Stimulated activated naive CD4-positive, alpha-beta T cell (primary cell): ENCODE measurements at places on chromosomes 5 and 9.
A peak's percentile ranks its signal among the peaks of the same experiment; 100 is the strongest.

DNA sequence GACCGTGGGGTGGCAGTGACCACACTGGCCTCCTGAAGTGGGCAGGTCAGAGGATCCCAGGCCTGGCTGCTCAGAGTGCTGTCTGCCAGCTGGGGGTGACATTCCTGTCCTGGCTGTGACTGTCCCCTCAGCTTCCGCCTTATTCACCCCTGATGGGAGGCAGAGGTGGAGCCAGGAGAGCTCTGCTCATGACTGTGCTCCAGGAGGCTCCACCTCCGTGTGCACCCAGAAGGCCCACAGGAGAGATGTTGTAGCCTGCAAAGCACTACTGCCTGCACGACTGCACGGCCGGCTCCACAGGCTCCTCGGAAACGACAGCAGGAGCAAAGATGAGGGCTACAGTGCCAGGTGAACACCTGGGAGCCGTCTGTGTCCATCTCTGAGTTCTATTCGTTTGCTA is 60.9 kb downstream of the ROPN1L start:
- no peak for DNase-seq

DNA sequence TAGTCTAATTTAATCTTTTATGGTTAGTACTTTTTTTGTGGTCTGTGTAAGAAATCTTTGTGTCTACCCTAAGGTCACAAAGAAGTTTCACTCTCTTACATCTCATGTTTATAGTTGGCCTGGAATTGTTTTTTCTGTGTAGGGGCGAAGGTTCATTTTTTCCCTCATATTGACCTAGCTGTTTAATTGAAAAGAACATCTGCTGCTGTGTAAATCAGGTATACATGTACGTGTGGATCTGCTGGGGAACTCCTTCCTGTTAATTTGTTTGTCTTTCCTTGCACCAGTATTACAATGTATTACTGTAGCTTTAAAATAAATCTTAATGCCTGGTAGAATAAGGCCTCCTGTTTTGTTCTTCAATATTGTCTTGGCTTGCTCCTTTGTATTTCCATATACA is 37.8 kb downstream of the EXOSC2 start:
- DNase-seq: no peak

GRCh38 chr5:96331210-96331609 is 101.8 kb downstream of the PCSK1 start:
- DNase-seq: no peak

DNA sequence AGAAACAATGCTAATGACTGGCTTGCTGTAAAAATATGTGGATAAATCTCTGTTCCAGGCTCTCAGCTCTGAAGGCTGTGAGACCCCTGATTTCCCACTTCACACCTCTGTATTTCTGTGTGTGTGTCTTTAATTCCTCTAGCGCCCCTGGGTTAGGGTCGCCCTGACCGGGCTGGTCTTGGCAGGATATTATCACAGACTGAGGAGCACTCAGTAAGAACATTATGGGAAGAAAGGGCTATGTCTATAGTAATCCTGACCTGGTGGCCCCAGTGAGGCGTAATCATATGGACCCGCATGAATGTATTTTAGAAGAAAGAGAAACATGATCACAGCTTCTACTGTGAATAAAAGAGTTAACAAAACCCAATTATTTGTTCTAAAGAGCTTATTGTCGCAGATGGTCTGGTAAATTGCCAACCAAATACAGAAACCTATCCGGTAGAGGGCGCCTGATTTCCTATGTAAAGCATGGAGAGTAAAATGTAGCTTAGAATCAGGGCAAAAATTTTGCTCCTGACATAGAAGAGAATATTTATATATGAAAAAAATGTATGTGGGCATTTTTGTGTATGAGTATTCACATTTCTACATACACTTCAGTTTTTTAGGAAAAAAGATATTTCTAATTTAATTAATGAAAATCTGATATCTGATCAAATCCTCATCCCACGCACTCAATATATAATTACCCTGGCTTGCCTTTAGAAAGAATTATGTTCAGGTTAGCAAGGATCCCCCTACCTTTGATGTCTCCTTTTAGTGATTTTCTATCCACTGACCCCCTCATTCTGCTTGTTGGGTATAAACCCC is 5.8 kb upstream of the IFNA1 start:
- DNase-seq: peak; percentile 63

DNA sequence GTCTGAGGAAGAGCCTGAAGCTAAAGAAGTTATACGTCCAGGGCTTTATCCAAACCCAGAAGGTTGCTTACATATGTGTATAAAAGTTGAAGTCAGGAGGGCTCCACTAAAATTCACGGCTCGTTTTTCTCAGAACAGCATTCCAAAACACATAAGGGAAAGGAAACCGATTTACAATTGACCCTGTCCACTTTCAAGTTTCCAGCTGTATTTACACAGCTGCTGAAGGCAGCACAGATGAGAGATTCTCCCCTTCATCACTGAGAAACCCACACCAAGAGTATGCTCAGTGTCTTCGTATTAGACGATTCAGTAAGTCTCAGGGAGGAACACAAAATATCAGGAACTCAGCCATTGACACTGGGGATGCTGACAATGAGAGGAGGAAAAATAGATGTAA is 5.9 kb upstream of the NREP start:
- DNase-seq: no peak

GRCh38 chr9:135229701-135230385 is 142.4 kb downstream of the OLFM1 start:
- no peak for DNase-seq

- no peak for DNase-seq
Observed at GRCh38 chr5:115470921-115471320, 73.7 kb downstream of the FEM1C start.

- DNase-seq: peak; percentile 25
Observed at GRCh38 chr9:113155911-113156588, 5.2 kb downstream of the SLC31A2 start.

GRCh38 chr5:167793700-167794099 is 497.7 kb upstream of the WWC1 start:
- DNase-seq: no peak

DNA sequence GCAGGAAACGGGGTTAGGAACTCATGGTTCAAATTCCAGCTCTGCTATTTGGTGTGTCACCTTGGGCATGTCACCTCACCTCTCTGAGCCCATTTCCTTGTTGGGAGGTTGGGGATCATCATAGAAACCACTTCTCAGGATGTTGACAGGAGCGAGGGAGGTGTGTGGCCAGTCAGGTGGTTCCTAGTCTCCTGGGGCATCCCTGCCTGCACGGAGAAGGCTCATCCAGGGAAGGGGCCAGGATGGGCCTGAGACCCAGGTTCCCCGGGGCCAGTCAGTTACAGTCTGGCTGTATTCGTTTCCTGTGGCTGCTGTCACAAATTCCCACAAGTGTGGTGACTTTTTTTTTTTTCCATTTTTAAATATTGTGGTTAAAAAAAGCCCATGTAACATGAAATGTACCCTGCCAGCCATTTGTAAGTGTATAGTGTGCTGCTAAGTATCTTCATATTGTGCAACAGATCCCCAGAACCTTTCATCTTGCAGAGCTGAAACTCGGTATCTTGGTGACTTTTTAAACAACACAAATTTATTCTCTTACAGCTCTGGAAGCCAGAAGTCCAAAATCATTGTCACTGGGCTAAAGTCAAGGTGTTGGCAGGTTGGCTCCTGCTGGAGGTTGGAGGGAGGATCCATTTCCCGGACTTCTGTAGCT is 78.7 kb upstream of the UNC5A start:
- no peak for DNase-seq

DNA sequence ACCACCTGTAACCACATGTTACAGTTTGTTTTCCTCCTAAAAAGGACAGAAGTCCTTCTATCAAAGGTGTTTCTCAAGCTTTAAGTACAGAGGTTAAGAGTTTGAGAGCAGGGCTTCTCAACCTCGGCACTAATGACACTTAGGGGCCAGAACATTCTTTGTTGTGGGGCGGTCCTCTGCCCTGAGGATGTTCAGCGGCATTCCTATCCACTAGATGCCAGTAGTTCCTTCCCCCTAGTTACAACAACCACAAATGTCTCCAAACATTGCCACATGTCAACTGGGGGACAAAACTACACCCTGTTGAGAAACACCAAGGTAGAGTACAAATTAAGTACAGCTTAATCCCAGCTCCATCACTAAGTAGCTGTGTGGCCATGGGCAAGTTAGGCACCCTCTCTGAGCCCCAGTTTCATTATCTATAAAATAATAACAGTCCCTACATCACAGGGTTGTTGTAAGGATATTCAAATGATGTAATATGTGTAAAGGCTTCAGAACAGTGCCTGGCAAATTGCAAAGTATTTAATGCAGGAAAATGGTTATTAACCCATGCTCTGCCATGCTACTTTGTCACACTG is 44.6 kb downstream of the PIP5K1B start:
- no peak for DNase-seq

- DNase-seq: no peak
Observed at GRCh38 chr9:14584571-14584970, 108.7 kb downstream of the ZDHHC21 start.

DNA sequence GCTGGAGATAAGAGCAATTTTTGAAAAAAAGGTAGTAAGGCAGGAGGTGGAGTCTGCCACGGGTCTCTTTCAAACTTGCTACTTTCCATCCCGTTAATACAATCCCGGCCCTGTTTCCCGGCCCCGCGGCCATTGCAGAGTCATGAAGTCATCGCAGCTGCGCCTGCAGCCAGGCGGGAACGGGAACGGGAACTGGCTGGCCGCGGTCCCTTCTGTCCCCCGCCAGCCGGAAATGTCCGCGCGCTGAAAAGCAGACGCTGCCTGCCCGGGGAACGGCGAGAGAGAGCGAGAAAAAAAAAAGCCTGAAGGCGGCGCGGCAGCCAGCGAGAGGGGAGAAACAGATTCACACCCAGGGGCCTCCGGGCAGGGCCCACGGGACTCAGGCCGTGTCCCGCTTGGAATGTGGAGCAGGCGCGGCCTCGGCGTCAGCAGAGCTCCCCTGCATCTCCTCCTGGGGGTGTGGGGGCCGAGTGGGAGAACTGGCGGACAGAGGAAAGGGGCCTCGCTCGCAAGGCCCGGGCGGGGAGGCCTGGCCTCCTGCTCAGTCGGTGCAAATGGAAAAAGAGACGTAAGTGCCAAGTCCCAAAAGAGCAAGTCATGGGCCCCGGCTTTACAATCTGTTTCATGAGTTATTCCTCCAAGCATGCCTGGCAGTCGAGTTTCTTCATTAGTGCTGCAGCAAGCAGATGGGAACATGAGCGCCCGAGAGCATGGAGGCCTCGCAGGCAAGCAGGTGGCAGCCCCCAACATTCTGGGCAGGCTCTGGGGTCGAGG is 201.2 kb upstream of the GAS1 start:
- no peak for DNase-seq

DNA sequence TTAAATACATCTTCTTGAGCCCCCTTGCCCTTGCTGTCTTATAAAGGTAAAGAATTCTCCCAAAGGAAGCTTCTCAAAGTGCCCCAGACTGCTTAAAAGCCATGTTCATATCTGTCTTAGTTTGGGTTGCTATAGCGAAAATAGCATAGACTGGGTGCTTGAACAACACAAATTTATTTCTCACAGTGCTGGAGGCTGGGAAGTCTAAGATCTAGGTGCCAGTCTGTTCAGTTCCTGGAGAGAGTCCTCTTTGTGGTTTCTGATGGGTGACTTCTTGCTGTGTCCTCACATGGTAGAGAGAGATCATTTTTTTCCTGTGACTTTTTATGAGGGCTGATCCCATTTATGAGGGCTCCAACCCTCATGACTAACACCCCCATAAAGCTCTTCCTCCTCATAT is 486.7 kb upstream of the ADAMTS16 start:
- DNase-seq: no peak

DNA sequence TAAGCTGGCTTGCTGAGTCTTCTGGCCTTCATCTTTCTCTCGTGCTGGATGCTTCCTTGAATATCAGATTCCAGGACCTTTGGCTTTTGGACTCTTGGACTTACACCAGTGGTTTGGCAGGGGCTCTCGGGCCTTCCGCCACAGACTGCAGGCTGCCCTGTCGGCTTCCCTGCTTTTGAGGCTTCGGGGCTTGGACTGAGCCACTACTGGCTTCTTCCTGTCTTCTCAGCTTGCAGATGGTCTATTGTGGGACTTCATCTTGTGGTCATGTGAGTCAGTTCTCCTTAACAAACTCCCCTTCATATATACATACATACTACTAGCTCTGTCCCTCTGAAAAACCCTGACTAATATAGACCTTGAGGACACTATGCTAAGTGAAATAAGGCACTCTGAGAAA is 78.3 kb upstream of the SSBP2 start:
- DNase-seq: no peak

GRCh38 chr5:97044052-97044451 is 98.4 kb downstream of the LIX1 start:
- no peak for DNase-seq

DNA sequence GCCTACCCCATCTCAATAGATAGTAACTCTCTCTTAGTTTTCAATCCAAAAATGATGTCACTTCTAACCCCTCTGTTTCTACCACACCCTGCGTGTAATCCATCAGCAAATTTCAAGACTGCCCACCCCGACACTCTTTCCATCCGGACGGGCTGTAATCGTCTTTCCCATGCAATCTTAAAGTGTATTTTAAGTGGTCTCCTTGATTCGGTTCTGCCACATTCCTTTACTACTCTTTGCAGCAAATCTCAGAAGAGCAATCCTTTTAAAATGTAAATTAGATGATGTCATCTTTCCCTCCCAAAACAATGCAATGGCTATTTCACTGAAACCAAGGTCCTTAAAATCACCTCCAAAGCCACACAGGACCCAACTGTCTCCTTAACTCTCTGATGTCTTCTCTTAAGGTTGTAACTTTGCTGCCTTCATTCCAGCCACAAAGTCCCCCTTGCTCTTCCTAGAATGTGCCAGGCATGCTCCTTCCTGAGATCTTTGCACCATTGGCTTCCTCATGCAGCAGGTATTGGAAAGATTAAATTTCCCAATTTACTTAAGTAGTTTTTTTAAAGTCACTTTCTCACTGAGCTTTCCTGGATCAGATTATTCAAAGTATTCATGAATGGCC is 932.5 kb upstream of the WWC1 start:
- DNase-seq: no peak

- DNase-seq: no peak
Observed at GRCh38 chr9:31255211-31255610, 1129.2 kb upstream of the ACO1 start.

GRCh38 chr9:113910036-113910639 is 34.0 kb downstream of the ZNF618 start:
- DNase-seq: no peak

- DNase-seq: no peak
Observed at GRCh38 chr5:159444441-159445082, 114.3 kb upstream of the IL12B start.

GRCh38 chr9:90078988-90079421 is 474.2 kb downstream of the GADD45G start:
- no peak for DNase-seq

GRCh38 chr9:81979196-81979595 is 9.4 kb upstream of the SPATA31D1 start:
- no peak for DNase-seq

GRCh38 chr5:124960266-124960665 is 213.8 kb upstream of the ZNF608 start:
- DNase-seq: no peak

- no peak for DNase-seq
Observed at GRCh38 chr5:172545291-172545801, 91.0 kb upstream of the SH3PXD2B start.

- peak; percentile 92 for DNase-seq
Observed at GRCh38 chr5:172983542-172984243, at the start of gene ATP6V0E1. ATP6V0E1 (plus strand) TSS chr5:172983771; CDS start chr5:172983861, 90 bp downstream.

GRCh38 chr5:73174100-73174815 is 1.3 kb downstream of the TMEM174 start:
- DNase-seq: no peak

- DNase-seq: no peak
Observed at GRCh38 chr9:87872079-87872624, 10.5 kb upstream of the SPATA31E1 start.

- no peak for DNase-seq
Observed at GRCh38 chr5:36656556-36656955, 50.1 kb downstream of the SLC1A3 start.
